ENCODE measurements at places on chromosomes 6 and 20.

- no peak for DNase-seq
Observed at GRCh38 chr6:26234421-26235301, 130.3 kb upstream of the BTN3A2 start.

DNA sequence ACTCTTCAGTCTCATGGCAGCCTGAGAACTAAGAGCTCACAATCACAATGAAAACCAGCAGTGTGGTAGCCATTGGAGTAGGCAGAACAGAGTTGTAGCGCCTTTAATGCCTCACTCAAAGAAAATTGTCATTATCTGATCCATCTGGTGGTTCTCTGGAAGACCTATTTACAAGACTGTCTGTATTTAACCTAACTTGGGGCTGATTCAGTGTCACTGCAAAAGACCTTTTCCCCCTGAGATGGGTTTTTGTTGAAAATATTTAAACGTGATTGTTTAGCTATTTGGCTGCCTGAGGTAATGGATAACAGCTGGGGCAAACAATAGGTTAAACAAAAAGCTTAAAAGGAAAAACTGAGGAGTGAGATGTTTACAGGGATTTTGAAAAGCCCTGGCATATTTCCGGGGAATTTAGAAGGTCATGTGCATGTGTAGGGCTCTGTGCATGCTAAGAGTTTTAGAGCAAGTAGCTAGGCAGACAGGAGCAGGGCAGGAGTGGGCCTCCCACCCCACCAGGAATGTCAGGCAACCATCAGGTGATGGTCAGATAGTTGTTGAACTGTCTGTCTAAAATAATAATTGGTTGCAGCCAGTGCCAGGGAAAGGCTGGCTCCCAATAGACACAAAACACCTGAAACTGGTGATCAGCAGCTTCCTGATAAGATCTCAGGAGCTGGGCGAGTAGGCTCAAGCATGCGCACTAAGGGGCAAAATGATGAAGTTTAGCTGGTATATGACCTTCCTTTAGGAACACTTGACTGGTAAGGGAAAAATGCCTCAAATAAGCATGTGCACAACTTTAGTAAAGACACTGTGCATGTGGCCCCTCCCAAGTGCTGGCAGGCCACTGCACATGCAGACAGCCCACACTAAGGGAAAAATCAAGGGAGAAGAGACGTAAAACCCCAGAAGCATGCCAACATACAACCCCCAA is 70.8 kb upstream of the AKIRIN2 start:
- DNase-seq = no peak

GRCh38 chr6:146943664-146944063 is 260.6 kb upstream of the STXBP5 start:
- DNase-seq = no peak

DNA sequence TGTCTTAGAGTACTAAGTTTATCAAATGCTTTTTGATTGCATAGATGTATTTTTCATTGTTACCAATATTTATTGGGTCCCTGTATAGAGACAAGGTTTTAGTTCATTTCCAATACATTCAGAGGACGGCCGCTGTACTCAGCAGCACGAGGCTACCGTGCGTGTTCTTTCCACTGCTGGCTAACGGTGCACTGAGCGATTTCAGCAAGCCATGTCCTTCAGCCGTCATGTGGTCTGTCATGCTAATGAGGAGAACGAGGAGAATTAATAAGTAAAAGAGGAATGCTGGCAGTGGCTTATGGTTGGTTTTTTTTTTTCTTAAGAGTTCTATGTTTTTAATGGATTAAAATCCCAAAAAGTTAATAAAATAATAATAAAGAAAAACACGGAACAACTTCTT is 253.6 kb downstream of the ARID1B start:
- DNase-seq = no peak

DNA sequence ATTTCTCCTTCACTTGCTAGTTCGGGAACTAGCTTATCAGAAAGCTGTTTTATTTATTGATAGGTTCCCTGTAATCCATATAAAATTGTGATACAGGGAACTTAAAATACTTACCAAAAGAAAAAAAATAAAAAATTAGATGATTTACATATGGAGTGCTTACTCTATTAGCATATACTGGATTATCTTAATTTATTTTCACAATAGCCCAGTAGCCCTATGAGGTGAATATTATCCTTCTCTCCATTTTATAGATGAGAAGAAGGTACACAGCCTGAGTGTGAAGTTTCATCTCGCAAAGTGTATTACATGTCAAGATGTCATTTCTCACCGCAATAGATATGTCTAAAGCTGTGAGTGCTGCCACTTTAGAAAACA is 463.5 kb downstream of the CDKAL1 start:
- no peak for DNase-seq

DNA sequence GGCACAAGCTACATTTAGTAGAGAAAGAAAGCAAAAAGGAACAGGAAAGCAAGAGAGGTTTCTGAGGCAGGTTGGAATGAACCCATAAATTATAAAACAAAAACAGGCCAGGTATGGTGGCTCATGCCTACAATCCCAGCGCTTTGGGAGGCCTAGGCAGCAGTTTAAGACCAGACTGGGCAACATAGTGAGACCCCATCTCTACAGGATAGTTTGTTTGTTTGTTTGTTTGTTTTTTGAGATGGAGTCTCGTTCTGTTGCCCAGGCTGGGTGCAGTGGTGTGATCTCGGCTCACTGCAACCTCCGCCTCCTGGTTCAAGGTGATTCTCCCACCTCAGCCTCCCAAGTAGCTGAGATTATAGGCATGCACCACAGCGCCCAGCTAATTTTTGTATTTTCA is 49.0 kb downstream of the AFG1L start:
- DNase-seq = no peak

DNA sequence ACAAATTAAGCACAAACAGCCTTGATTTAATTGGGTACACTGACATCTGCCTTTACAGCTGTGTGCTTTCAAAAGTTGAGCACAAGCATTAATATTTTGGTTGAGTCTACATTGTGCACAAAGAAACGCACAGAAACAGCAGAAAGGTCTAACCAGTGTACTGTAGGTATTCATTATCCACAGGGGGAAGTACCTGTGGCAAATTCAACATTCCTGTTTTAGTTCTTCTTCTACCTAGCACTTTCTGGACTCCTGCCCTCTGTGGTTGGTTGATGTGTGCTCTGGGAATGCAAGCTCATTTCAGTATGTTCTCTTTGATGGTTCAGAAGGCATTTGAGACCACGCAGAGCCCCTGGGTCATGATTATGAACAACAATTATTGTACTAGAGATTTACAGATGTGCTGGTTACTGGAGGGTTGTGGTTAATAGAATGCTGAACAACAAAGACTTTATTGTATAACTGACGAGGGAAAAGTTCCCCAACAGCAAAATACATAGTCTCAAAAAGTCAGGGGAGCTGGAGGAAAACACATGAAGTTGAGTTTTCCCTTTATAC is 26.6 kb upstream of the DAAM2 start:
- no peak for DNase-seq

DNA sequence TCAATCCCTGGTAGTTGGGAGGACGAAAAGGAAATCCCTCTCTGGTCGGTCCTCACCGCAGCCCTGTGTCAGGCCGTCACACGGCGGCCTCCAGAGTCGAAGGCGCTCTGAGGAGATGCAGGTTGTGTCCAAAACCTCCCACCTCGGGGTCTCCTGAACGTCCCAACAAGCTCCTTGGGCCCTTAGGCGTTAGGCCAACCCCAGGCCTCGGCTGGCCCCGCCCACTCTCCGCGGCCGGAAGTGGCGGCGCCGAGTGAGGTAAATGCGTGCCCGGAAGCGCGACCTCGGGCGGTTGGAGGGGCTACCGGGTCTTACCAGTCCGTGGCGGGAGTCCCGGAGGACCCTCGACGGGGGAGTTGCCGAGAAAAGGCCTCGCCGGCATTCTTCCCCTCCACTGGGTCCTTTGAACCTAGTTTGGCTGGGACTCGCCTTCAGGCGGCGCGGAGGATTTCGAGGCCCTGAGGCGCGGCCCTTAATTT is at the start of gene TDRD6:
Gene TDRD6 (plus strand): TSS at position 267 of the 479 bp plus-strand sequence. CDS start 244 bp downstream, outside the sequence.
- DNase-seq = no peak

DNA sequence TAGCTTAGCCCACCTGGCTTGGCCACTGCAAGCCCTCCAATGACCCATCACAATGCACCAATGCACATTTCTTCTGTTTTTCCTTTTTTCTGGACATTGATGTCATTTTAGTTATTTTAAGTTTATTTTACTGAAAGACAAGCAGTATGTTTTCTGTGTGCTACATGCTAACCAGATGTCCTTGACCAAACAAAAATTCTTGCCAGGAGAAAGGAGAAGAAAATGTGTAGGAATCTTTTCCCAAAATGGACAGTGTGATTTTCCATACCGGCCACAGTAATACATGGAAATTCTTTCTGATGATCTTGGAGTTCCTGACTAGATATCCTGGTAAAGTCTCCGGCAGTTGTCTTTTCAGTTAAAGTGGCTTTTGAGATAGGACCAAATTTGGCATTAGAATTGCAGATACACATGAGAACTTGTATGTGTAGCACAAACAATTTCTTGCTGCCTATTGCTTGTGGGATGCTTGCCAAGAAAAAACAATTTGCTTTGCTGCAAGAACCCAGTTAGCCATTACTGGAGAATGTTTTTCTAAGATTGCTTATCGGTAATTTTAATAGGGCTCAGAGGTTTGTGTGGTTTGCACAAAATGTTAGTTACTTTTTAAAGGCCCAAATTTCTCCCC is 696.5 kb upstream of the CITED2 start:
- DNase-seq = no peak

DNA sequence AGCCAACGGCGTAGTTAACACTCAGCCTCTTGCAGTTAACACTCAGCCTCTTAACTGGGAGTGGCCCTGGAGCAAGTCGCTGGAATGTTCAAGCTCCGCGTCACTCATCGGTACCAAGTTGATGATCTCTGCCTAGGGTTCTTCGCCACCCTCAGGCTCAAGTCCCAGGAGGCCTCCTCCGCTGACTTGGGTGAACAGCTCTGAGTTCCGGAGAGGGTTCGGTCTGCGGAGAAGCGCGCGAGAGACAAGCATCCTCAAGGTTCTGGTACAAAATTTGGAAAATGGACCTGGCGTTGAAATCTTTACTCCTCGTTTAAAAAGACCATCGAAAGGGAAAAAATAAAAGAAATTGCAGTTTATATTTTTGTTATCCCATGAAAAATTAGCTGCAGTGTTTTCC is 876 bp upstream of the DSP start:
- no peak for DNase-seq

- DNase-seq = no peak
Observed at GRCh38 chr6:157143171-157143889, 180.0 kb downstream of the TMEM242 start.

GRCh38 chr20:11170565-11170964 is 496.8 kb upstream of the JAG1 start:
- DNase-seq = no peak

Measured in D341Med (cell line).